ENCODE measurements at places on chromosomes 1 and 21.
A peak's percentile ranks its signal among the peaks of the same experiment; 100 is the strongest.

GRCh38 chr1:36597514-36597913 lies 114.8 kb upstream of the CSF3R start:
- H3K27ac ChIP-seq = no peak overlapping the region
- H3K36me3 ChIP-seq = no peaks in the 10 kb centered on the region
- no peak overlapping the region for H3K4me3 ChIP-seq
- no peak for DNase-seq
- no peaks in the 10 kb centered on the region for H3K27me3 ChIP-seq

GRCh38 chr1:174795806-174796205 lies 203.9 kb upstream of the CACYBP start:
- H3K4me1 ChIP-seq = no peaks in the 10 kb centered on the region
- H3K27ac ChIP-seq = no peak overlapping the region
- no peak overlapping the region for H3K4me3 ChIP-seq

DNA sequence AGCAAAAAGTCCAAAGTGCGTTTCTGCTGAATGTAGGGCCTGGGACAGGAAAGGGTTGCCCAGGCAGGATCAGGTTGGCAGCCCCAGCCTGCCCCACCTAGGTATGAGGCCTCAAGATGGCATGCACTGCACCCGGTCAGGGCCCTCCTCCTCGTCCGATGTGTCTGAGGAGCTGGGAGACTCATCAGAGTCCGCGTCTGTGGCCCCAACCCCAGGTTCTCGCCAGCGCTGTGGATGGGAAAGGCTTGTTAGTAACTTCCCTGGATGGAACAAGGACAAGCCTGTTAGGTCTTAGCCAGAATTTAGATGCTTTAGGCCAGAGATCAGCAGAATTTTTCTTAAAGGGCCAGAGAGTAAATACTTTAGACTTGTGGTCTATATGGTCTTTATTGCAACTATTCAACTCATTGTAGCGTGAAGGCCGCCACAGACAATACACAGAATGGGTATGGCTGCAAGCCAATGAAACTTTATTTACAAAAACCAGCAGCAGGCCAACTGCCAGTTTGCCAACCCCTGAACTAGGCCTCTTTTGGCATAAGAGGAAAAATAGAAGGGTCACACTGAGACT lies 12.4 kb downstream of the PEA15 start:
- no peaks in the 10 kb centered on the region for H3K4me1 ChIP-seq
- H3K4me3 ChIP-seq = no peak overlapping the region
- H3K36me3 ChIP-seq = peaks cover 22% of the 10 kb centered on the region
- no peaks in the 10 kb centered on the region for H3K27me3 ChIP-seq
- DNase-seq = no peak

DNA sequence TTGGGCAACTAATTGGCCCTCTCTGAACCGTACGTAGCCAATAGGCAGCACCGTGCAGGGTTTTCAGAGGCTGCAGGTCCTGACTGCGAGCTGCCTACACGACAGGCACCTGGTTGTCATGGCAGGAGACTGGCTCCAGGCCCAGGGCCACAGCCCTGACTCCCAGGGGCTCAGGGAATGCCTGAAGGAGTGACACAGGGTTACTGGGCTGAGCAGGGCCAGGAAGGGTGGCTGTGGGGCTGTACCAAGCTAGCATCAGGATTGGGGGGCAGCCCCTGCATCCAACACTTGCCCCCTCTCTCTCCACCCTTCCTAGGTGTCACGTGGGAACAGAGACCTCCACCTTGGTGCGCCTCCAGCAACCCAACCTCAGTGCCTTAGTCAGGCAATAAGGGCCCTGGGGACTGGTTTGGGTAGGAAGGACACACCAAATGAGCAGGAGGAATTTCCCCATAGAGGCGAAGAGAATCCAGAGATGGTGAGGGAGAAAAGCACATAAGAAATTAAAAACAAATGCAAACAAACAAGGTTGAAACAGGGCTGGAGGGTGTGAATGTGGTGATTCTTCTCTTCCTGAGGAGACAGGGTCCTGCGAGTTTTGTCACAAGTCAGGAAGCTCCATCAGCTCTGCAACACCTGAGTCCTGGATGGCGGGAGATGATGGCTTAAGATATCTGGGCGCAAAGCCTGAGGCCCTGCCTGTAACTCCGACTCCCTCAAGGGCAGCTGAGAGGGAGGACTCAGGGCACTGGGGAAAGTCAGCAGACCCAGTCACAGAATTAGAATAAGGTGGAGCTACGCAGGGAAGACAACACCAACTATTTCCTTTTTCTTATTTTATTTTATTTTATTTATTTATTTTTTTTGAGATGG lies 19.7 kb upstream of the RNU1-4 start:
- DNase-seq = peak; percentile 20
- H3K4me1 ChIP-seq = no peaks in the 10 kb centered on the region
- no peak overlapping the region for H3K27ac ChIP-seq
- no peaks in the 10 kb centered on the region for H3K27me3 ChIP-seq

DNA sequence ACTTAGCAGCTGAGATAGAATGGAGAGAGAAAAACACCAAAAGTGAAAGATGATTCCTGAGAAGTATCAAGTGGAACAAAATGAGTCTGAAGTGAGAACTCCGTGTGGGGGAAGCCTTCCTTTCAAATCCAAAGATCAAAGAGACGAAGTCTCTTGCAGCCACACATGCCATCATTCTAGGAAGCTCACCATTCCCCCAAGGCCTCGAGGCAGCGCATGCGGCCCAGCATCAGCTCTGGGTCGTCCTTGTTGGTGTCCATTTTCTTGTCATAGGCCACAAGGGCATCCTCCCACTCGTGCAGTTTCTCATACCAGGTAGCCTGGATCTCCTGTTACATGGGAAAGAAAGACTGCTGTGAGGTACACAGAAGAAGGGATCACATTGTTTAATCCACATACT lies 32.2 kb upstream of the ANGPTL7 start:
- H3K27ac ChIP-seq = no peak overlapping the region
- H3K4me3 ChIP-seq = no peak overlapping the region
- H3K36me3 ChIP-seq = peaks cover 54% of the 10 kb centered on the region
- DNase-seq = no peak
